ENCODE measurements at places on chromosomes 7 and 10. TPM values are rescaled to one million over a fixed set of nuclear protein-coding genes. Genes with fewer than 3 reads are reported as not detected.

The BLVRA gene
- 138 TPM for total RNA-seq

The MACC1 gene
- total RNA-seq, result not detected

The RPEL1 gene
- 0.17 TPM for total RNA-seq

The CALML5 gene
- not detected for total RNA-seq

The SLC29A3 gene
- 1.9 TPM for total RNA-seq

The FGL2 gene
- not detected for total RNA-seq

The ARMC10 gene
- total RNA-seq, result 73.4 TPM

The ELFN1 gene
- 5.3 TPM for total RNA-seq

GRCh38 chr10:103548581-103549348 lies 55.3 kb downstream of the NEURL1 start:
- DNase-seq, result no peak

GRCh38 chr7:116715077-116715476 lies 43.1 kb downstream of the MET start:
- DNase-seq, result no peak

GRCh38 chr7:31699050-31699449 lies 12.0 kb downstream of the PPP1R17 start:
- no peak for DNase-seq

Measured in A172 (cell line).